ENCODE measurements at places on chromosomes 16 and 17. TPM values are rescaled to one million over a fixed set of nuclear protein-coding genes. Genes with fewer than 3 reads are reported as not detected.
A peak's percentile ranks its signal among the peaks of the same experiment; 100 is the strongest.

Gene SPN
- total RNA-seq = 0.19 TPM

DNA sequence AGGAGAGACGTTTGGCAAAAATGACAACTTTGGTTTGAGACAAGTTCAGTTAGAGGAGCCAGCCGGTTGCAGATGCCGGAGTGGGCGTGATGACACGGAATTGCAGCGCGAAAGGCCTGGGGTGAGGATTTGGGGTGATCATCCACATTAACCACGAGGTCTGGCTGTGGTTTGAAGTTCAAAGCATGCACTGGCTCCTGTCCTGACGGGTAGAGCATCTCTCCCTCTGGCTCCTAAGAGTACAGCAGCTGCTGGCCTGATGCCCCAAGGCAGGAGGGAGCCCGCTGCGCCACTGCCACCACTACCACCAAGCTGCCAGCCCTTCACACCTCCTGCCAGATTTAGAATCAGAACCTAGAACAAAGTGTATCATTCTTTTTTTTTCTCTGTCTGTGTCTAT lies 3.7 kb downstream of the RHBDL3 start:
- H3K4me3 ChIP-seq = no peak overlapping the region
- H3K27me3 ChIP-seq = peaks cover 64% of the 10 kb centered on the region
- peaks cover 10% of the 10 kb centered on the region for H3K4me1 ChIP-seq
- no peak for DNase-seq
- H3K27ac ChIP-seq = no peak overlapping the region

GRCh38 chr16:66231452-66232160 lies 134.9 kb upstream of the CDH5 start:
- no peaks in the 10 kb centered on the region for H3K36me3 ChIP-seq
- no peak for DNase-seq
- peaks cover 8% of the 10 kb centered on the region for H3K4me1 ChIP-seq
- peaks cover 45% of the 10 kb centered on the region for H3K27me3 ChIP-seq
- no peak overlapping the region for H3K27ac ChIP-seq

GRCh38 chr16:2015117-2015946 lies 4.3 kb upstream of the NPW start:
- peaks cover 19% of the 10 kb centered on the region for H3K27me3 ChIP-seq
- no peaks in the 10 kb centered on the region for H3K36me3 ChIP-seq
- no peak for DNase-seq

Gene CD300E
- total RNA-seq = not detected

GRCh38 chr17:42883802-42884558 lies 16.6 kb upstream of the G6PC1 start:
- no peak for DNase-seq
- peaks cover 2% of the 10 kb centered on the region for H3K4me1 ChIP-seq
- no peak overlapping the region for H3K27ac ChIP-seq
- no peak overlapping the region for H3K4me3 ChIP-seq
- H3K36me3 ChIP-seq = no peaks in the 10 kb centered on the region

DNA sequence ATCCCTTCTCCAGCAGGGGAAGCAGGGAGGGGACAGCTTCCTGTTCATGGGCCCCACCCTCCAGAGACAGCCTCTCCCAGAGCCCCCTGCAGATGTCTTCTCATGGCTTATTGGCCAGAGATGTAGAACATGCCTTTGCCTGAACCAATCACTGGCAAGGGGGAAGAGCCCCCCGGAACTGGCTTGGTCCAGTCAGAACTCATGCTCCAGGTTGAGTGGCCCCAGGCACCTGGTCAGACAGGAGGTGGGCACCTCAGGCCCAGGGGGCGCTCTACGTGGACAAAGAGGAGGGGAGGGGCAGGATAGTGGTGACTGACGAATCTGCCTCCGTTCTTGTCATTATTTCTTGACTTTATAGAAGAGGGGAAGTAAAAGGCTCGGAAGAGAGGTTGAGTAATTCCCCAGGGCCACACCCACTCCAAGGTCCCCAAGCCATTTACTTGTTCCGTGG lies 23.6 kb downstream of the RAB11FIP4 start:
- H3K4me3 ChIP-seq = no peak overlapping the region
- H3K36me3 ChIP-seq = no peaks in the 10 kb centered on the region
- H3K4me1 ChIP-seq = peaks cover 2% of the 10 kb centered on the region
- no peak overlapping the region for H3K27ac ChIP-seq
- H3K27me3 ChIP-seq = peaks cover 15% of the 10 kb centered on the region

Gene MXRA7
- total RNA-seq = 94.9 TPM

DNA sequence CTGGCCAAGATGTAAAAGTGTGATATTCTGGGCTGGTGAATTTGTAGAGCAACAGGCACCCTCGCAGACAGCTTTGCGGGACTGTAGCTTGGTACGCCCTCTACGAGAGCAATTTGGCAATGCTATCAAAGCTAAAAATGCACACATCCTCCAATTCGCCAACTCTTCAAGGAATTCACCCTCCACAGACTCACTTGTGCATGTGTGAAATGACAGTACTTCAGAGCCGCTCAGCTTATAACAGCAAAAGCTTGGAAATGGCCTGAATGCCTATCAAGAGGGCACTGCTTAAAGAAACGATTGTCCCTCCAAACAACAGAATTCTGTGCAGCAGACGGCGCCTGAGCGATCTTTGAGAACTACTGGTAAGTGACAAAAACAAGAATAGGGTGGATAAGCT lies 130.8 kb downstream of the SDK2 start:
- peaks cover 3% of the 10 kb centered on the region for H3K4me1 ChIP-seq
- no peak overlapping the region for H3K27ac ChIP-seq
- no peak overlapping the region for H3K4me3 ChIP-seq
- no peaks in the 10 kb centered on the region for H3K36me3 ChIP-seq
- peaks cover 3% of the 10 kb centered on the region for H3K27me3 ChIP-seq

GRCh38 chr17:30906101-30906911 lies at the start of gene TEFM:
TEFM (minus strand) TSS chr17:30906238; CDS start chr17:30906198, 40 bp downstream.
- H3K4me3 ChIP-seq = peak within 1 kb of the TSS; percentile 88
- peaks cover 10% of the 10 kb centered on the region for H3K4me1 ChIP-seq
- peak; percentile 88 for DNase-seq
- H3K27ac ChIP-seq = peak within 1 kb of the TSS; percentile 98

Gene CDH16
- not detected for total RNA-seq

Gene BAHCC1
- 36.9 TPM for total RNA-seq

DNA sequence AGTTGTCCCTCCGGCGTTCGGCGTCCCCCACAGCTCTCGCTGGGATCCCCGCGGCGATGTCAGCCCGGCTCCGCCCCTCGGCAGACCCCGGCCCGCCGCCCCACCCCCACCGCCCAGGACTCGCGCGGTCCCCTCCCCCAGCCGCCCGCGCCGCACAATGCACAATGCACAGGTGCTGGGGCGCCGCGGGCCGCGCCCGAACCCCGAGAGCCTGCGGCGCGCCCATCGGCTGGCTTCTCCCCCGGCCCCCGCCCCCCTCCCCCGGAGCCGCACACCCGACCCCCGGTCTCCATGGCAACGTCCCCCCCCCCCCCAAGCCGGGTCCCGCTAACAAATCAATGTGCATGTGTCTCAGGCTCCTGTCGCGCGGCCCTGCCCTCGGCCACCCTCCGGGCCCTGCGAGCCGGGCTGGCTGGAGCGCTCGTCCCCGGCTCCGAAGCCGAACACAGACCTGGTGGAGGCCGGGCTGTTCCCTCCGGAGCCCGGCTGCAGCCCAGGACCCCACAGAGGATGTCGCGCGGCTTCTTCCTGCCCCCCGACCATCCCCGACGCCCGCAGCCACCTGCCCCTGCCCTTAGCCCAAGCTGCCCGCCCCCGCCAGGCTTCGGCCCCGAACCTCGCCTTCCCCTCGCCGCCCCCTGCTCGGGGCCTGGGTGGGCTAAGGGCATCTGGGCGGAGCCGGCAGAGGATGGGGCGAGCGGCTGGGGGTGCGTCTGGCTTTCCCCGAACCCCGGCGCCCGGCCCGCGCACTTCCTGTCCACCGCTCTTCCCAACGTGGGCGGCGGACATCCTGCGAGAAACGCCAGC lies 818 bp upstream of the CBX8 start:
- peaks cover 4% of the 10 kb centered on the region for H3K36me3 ChIP-seq
- peaks cover 22% of the 10 kb centered on the region for H3K4me1 ChIP-seq
- peaks cover 47% of the 10 kb centered on the region for H3K27me3 ChIP-seq

Gene PPL
- total RNA-seq = 62.7 TPM

Gene LRRC37B
- total RNA-seq = 27.6 TPM

Gene FBXW10B
- total RNA-seq = 0.69 TPM

Gene GPRC5B
- total RNA-seq = 40.6 TPM

Gene PRSS27
- 6.3 TPM for total RNA-seq

Gene OTOP3
- total RNA-seq = 0.67 TPM

Gene RND2
- 14.6 TPM for total RNA-seq

DNA sequence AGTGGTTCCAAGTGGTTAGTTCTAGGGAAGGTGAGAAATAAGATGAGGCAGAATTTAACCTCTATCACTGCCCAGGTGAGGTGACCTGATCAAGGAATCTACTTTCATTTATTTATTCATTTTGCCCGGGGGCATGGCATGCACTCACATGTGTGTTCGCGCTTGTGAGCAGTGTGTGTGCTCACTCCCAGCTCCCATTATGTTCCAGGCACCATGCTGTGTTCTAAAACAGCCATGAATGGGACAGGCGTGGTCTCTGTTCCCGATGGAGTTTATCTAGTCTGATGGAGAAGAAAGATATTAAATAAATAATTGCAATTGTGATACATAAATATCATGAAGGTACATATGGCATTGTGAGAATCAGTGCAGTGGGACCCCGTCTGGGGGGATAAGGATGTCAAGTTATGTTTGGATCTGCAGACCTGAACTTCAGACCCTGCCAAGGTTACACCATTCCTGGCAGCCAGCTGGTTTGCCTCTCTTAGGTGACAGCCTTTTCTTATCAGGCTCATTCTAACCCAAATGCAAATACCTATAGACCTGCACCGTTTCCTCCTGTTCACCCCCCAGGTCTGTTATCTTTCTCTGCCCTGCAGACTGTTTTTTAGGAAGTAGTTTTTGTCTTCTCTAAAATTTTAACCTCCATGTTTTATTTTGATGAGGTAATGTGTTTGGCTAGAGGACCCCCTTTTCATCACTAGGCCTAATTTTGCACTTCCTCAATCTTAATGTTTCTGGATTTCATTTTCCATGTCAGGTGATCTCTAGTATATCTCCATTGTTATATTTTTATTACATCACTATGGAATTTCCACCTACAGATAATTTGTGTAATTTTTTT lies 11.8 kb downstream of the CYB5B start:
- DNase-seq = no peak
- peaks cover 19% of the 10 kb centered on the region for H3K36me3 ChIP-seq
- no peak overlapping the region for H3K4me3 ChIP-seq
- peak overlapping the region; percentile 54 for H3K27ac ChIP-seq

Gene KCNG4
- total RNA-seq = not detected

- no peak for DNase-seq
- H3K4me1 ChIP-seq = no peaks in the 10 kb centered on the region
- H3K27me3 ChIP-seq = no peaks in the 10 kb centered on the region
- H3K36me3 ChIP-seq = no peaks in the 10 kb centered on the region
- H3K4me3 ChIP-seq = no peak overlapping the region
- no peak overlapping the region for H3K27ac ChIP-seq
These were observed 533.4 kb downstream of the KCNJ2 start for GRCh38 chr17:70702683-70703255.

GRCh38 chr17:72334205-72334604 lies 213.4 kb downstream of the SOX9 start:
- no peak for DNase-seq
- no peaks in the 10 kb centered on the region for H3K36me3 ChIP-seq
- H3K27me3 ChIP-seq = peaks cover 26% of the 10 kb centered on the region
- no peak overlapping the region for H3K4me3 ChIP-seq
- peaks cover 13% of the 10 kb centered on the region for H3K4me1 ChIP-seq

GRCh38 chr16:56732366-56732765 lies 2.4 kb downstream of the NUP93 start:
- H3K27ac ChIP-seq = no peak overlapping the region
- H3K36me3 ChIP-seq = peaks cover 5% of the 10 kb centered on the region
- H3K4me3 ChIP-seq = no peak overlapping the region

DNA sequence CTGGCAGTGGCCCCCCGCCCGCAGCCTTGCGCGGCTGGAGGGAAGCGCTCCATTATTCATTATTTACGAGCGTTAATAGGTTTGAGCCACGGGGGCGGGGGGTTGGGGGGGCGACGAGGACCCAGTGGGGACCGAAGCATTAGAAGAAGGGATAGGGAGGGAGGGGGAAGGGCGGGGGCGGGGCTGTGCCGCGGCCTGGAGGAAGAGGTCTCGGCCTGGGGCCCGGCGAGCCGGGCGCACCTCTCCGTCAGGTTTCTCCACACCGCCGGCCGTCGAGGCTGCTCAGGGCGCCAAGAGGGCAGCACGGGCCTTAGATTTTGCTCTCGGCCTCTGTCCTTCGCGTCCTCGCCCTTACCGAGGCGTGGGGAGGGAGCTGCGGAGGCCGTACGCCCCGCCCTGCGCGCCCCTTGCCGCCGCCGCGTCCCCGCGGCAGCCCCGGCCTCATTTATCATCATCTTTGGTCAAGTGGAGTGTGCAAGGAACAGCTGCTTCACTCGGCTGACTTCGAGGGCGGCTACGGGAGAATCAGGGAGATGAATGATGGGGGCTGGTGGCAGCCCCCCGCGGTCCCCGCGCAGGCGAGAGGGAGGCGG lies 54.2 kb downstream of the SREBF1 start:
- no peaks in the 10 kb centered on the region for H3K36me3 ChIP-seq
- H3K27ac ChIP-seq = peak overlapping the region; percentile 77
- no peaks in the 10 kb centered on the region for H3K27me3 ChIP-seq
- DNase-seq = peak; percentile 44
- peak overlapping the region; percentile 69 for H3K4me3 ChIP-seq

Gene MYO15B
- total RNA-seq = 337 TPM

GRCh38 chr16:24896439-24896838 lies 50.7 kb downstream of the SLC5A11 start:
- no peak overlapping the region for H3K27ac ChIP-seq
- H3K4me3 ChIP-seq = no peak overlapping the region
- no peaks in the 10 kb centered on the region for H3K4me1 ChIP-seq
- H3K27me3 ChIP-seq = peaks cover 3% of the 10 kb centered on the region
- no peak for DNase-seq

Gene STH
- not detected for total RNA-seq

GRCh38 chr16:27179500-27180072 lies 23.7 kb upstream of the KDM8 start:
- H3K27me3 ChIP-seq = peaks cover 10% of the 10 kb centered on the region
- no peak overlapping the region for H3K4me3 ChIP-seq
- DNase-seq = peak; percentile 63

Gene TCAP
- total RNA-seq = 2.7 TPM

DNA sequence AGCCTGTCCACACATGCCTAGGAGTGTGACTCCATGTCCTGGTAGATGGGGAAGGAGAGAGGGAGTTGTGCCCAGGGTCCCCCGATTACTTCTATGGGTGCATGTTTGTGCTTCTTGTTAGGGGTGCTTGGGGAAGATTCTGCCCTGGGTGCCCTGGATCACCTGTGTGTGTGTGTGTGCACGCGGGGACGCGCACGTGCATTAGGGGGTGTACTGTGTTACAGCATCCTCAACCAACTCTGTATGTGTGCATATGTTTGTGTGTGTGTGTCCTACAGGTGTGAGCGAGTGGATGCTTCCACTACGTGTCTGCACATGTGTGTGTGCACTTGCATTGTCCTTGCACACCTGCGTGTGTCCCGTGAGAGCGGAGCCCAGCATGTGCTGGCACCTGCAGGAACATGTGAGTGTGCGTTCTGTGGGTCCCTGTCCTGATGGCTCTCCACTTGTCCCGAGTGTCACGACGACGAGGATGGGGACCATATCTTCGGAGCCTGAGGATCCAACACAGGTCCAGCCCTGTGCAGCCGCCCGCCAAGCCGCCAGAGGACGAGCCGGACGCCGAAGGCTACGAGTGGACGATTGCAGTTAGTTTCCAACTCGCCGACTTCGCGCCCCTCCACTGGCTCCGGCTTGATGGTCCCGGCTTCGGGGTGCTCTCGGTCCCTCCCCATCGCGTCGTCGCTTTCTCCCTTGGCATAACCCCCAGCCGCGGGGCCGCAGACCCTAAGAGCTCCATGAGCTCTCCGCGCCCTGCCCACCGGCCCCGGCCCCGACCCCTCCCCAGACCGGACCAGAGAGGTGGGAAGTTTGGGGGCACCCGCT lies 6.0 kb upstream of the TBC1D3B start:
- peak; percentile 49 for DNase-seq
- peaks cover 17% of the 10 kb centered on the region for H3K4me1 ChIP-seq
- peak overlapping the region; percentile 78 for H3K27ac ChIP-seq
- no peaks in the 10 kb centered on the region for H3K36me3 ChIP-seq
- H3K27me3 ChIP-seq = peaks cover 28% of the 10 kb centered on the region

Gene CCL11
- total RNA-seq = not detected

Measured in progenitor cell of endocrine pancreas (in vitro differentiated cells).